ENCODE measurements at places on chromosomes 4 and X.

DNA sequence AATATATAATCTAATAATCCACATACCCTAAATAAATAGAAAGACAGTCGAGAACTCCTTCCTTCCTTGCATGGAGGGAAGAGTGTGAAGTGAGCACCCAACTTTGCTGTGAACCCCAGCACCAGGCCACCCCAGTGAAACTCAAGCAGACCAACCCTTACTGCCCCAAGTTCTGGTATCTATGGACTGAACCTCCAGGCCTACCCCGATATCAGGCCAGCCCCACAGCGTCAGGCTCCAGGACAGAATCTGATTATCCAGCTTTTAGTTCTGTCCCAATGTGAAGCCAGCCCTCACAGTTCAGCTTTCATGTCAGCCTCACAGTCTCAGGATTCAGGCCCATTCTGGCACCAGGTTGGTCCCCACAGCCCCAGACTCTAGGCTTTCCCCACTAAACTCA, 1617.2 kb upstream of the AGA start:
- no peak for DNase-seq

DNA sequence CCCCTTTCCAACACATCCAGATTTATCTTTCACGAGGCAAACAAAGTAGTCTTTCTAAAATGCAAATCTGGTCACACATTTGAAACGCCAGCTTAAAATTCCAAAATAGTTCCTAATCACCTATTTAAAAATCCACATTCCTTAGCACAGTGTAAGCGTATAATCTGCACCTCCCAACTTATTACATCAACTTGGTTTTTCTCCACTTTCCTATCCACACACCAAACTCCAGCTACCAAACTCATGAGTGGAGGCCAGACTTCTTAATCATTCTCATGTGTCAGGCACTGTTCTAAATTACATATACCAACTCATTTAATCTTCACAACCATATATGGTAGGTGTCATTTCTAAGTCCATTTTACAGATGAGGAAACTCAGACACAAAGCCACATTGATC, 33.8 kb downstream of the ENOX2 start:
- DNase-seq = no peak

- no peak for DNase-seq
Measured at GRCh38 chrX:54198262-54198661, 15.2 kb upstream of the FAM120C start.

GRCh38 chr4:69322055-69322454, 41.8 kb downstream of the UGT2B28 start:
- no peak for DNase-seq

DNA sequence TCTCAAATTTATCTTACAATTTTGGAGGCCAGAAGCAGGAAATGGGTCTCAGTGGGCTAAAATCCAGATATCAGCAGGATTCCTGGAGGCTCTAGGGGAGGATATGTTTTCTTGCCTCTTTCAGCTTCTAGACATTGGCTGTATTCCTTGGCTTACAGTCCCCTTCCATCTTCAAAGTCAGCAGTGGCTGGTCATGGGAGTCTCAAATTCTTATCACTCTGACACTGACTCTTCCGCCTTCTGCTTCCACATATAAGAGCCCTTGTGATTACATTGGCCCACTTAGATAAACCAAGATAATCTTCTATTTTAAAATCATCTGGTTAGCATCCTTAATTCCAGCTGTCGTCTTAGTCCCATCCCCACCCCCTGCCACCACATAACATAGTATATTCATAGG, 113.0 kb downstream of the PCDH7 start:
- no peak for DNase-seq

DNA sequence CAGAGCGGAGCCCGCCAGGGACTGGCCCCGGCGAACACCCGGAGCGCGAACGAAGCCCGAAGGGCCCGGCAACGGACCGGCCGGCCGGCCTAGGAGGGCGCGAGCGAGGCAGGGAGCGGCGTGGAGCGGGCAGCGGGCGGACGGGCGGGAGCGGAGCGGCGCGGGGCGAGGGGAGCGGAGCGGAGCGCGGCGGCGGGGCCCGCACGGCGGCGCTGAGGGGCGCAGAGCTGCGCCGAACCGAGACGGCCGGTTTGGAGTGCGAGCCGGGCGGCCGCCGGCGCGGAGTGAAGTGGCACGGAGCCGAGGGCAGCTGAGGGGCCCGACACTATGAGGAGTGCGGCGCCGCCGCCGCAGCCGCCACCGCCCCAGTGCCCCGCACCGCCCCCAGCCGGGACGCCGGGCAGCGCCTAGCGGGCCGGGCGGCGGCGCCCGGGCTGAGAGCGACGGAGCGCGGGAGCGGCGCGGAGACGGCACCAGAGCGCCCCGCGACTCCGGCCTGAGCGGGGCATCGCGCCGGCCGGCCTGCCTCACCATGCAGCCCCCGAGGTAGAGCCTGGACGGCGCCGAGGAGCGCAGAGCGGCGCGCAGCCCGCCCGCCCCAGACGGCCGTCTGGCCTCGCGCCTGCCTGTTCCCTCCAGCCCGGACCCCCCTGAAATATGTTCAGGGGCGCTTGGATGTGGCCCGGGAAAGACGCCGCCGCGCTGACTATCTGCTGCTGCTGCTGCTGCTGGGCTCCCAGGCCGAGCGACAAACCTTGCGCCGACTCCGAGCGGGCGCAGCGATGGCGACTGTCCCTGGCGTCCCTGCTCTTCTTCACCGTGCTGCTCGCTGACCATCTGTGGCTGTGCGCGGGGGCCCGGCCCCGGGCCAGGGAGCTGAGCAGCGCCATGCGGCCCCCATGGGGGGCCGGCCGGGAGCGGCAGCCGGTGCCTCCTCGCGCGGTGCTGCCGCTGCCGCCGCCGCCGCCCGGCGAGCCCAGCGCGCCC, 793 bp downstream of the NALF2 start:
- no peak for DNase-seq

DNA sequence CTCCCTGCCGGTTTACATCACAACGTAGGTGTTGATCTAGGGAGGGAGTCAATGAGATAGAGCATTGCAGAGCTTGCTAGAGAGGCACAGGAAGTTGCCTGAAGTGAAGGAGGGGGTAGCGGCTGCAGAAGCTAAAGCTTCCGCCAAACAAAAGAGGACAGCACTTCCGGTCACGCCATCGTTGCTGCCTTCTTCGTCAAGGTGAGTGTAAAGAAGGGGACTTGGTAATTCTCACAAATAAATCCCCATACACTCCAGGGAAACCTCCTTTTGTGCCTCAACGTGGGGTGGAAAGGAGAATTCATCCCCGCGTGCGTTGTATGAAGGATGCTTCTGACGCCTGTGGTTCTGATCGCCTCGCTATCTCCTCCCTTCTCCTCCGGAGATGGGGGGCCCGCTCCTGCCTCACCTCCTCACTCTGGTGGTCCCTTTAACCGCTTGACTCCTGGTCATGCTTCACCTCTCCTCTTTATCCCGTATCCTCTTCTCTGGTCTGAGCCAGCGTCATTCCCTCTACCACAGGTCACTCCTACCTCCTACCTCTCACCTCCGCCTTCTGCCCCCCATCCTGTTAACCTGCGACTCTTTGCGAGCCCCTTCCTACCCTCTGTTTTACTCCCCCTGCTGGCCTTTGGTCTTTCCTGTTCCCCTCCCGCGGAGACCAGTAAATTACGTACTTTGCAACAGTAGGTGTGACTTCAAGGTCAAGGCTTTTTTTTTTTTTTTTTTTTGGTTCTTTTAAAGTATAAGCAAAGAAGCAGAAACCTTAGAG, 59.9 kb downstream of the GSPT2 start:
- peak; percentile 63 for DNase-seq

DNA sequence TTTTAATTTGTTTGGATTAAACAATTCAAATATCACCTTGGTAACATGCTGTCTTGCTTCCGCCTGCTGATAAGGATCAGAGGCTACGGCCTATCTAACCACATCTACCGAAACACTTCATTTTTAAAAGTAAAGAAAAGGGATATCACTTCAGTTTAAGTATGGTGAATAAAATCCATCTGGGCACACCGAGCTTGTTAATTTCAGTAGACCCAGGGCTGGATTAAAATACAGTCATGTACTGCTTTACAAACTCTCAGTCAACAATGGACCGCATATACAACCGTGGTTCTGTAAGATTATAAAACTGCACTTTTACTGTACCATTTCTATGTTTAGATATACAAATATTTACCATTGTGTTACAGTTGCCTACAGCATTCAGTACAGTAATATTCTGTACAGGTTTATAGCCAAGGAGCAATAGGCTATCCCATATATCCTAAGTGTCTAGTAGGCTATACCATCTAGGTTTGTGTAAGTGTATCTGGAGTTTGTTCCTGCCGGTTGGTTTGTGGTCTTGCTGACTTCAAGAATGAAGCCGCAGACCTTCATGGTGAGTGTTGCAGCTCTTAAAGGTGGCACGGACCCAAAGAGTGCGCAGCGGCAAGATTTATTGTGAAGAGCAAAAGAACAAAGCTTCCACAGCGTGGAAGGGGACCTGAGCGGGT, 40.0 kb downstream of the SEPTIN11 start:
- no peak for DNase-seq

GRCh38 chr4:35836596-35836995, 407.7 kb downstream of the ARAP2 start:
- no peak for DNase-seq

DNA sequence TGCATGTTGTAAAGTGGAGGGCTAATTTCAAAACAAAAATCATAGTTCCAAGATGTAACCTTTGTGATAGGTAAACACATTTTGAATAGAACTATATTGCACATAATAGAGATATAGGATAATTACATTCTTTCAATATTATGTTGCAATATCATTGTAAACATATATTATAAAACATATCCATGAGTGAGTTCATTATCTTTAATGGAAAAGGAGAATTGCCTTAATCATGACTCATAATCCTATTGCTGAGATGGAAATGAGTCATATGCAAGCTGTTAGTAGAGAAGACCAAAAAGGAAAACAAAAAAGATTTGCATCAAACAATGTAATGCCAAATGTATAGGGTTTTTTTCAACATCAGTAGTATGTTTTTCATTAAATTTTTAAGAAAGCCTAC, 73.7 kb upstream of the WDR44 start:
- DNase-seq = no peak

DNA sequence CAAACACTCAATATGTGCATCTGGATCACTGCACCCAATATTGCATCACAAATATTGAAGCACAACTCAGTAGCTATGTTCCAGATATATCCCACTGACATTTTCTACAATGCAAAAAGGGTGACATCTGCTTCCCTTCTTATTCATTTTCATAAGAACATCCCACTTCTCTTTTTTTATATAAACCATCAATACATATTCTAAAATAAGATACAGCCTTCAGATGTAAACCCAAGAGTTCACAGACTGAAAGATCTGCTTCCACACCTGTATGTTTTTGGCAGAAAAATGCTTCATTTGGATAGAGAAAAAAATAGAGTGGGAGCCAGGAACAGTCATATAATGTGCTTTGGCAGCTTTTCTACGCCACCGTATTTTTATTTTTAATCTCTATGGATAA, 815.6 kb upstream of the ADGRL3 start:
- DNase-seq = no peak

DNA sequence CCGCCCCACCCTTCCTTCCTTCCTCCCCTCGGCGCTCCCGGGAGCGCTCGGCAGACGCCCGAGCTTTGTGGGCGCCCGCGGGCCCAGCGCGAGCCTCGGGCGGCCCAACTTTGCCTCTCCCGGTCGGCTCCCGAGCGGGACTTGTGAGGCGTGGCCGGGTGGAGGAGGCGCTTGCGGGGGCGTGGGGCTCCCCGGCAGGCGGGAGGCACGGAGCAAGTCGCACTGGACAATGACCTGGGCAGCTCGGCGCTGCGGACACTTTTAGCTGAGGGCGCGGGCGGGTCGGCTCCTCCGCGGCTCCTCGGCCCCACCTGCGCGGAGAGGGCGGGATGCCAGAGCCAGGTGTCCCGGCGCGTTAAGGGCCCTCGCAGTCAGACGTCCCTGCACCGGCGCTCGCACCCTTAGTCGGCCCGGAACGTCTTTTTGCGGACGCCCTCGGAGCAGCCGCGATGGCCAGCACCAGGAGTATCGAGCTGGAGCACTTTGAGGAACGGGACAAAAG, 385 bp downstream of the DCLK2 start:
- peak; percentile 22 for DNase-seq

- no peak for DNase-seq
Measured at GRCh38 chr4:25702848-25703247, 47.2 kb downstream of the SLC34A2 start.

DNA sequence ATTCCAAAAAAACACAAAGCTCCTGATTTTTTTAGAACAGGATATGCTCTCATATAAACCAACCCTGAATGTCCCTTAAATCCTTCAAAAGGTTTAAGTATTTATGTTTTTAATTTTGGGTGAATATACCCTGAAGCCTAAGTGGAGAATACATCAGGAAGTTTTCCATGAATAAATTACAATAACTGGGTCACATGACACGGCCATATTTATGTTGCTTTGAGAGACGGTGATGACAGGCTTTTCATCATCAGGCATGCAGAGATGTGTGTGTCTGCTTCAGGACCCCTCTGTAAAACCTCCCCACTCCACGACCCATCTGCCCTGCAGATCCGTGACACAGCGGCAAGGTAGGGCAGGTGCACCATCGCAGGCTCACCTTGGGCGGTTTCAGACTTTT, 60.3 kb upstream of the C4orf50 start:
- DNase-seq = no peak

GRCh38 chr4:118881512-118882146, 7.0 kb upstream of the SYNPO2 start:
- DNase-seq = no peak

DNA sequence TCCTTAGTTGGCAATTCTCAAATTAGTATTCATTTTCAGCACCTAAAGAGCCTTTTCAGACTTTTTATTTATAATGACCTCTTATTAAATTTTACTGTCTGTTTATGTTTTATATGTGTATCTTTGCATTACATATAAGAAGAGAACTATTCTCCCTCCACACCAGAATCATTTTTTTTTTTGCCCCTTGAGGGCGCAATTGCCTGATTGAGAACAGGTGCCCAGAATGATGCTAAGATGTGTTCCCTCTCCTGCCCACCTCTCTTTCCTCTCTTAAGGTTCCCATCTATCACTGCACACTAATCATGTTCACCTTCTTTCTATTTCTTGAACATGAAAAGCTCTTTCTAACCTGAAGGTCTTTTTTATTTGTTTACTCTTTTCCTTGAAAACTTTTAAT, 44.2 kb upstream of the ADAM29 start:
- no peak for DNase-seq

DNA sequence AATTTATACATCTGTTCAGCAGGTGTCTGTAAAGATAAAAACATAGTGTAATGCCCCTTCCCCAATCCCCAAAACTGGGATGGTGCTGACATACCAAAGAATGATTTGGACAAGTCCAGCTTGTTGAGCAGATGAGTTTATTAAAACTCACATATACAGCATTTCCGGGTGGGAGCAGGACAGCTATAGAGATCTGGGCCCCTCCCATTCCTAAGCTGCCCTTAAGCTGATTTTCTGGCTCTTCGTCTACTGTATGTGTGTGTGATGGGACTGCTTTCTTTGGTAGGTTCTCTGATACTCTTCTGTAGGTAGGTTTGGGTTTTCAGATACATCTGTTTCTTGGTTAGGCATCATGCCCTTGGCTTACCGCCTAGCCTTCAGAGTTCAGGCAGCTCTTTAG, 703.7 kb upstream of the PCDH10 start:
- no peak for DNase-seq

DNA sequence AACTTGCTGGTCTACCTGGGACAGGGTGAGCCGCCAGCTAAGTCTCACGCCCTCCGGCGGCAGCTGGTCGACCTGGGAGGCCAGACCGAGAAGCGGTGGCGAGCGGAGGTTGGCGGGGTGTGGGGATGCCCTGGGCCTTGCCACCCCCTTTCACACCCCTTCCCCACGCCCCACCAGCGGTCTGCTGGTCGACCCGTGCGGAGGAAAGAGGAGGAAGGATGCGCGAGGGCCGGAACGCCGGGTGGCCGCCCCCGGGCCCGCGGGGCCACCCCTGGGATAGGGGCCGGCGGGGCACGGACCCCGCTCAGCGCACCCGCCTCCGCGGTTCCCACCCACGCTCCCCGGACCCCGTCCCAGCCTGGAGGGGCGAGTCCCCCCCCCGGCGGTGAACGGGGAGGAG, 28.3 kb upstream of the DCAF12L1 start:
- no peak for DNase-seq

All from NCI-H774 (cell line).